ENCODE measurements at places on chromosomes 6 and 20. TPM values are rescaled to one million over a fixed set of nuclear protein-coding genes. Genes with fewer than 3 reads are reported as not detected.

- no peak for DNase-seq
These were observed 28.0 kb upstream of the SLCO4A1 start for GRCh38 chr20:62614085-62614960.

DNA sequence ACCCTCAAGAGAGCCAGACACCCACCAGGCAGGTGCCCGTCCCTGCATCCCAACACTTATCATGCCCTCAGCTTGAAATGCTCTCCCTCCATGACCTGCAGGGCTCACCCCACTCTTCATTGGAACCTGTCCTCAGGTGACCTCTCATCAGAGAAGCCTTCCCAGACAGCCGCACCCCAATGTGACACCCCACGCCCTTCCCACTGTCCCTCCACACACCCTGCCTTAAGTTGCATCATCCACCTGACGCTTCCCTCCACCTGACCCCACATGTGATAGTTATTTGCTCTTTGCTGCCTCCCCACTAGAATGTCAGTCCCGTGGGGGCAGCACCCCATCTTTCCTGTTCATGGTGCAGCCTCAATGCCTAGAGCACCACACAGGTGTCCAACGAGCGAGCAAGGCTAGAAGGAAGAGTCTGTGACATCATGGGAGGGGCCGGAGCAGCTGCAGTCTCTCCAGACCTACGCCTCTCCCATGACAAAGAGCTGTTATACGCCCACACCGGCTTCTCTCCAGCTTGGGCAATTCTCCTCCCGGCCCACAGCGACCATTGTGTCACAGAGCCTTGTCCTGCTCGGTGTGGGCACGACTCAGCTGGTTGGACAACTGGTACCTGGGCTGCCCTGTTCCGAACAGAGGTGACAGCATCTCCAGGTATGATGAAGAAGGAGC lies 58.2 kb downstream of the NFATC2 start:
- DNase-seq, result no peak

DNA sequence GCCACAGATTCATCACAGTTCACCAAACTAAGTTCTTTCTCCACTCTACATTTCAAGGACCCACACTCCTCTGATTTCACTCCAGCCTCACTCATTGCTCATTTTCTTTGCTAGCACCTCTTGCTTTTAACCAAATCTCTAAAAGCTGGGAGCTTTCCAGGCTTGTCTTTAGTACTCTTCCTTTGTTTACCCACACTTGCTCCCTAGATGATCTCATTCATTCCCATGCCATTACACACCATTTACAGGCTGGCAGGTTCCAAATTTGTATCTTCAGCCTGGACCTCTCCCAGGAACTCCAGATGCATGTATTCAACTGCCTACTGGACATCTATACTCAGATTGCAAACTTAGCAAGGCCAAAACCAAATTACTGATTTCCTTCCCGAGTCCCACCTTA lies 5.3 kb upstream of the GUCA1B start:
- DNase-seq, result peak; percentile 84

DNA sequence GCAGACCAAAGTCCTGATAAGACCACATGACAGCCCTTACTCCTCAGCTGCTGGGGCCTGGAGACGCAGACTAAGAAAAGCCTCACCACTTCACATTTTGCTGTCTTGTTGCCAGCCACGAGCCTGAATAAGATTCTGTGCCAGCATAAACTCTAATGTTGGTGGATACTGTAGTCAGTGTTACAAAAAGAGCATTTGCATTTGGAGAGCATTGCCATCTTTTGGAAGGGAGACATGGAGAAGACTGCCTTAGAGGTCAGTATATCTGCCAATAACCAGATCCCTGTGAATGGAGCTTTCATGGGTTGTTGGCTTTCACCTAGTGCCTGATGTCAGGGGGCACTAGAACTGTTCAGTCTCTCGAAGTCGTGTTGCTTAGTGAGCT lies 315.2 kb downstream of the ZFAND3 start:
- no peak for DNase-seq

GRCh38 chr6:167738386-167738785 lies 88.3 kb upstream of the AFDN start:
- no peak for DNase-seq

- DNase-seq, result no peak
These were observed 1333.5 kb downstream of the KHDRBS2 start for GRCh38 chr6:60952500-60952899.

The ZBTB12 gene
- total RNA-seq, result 1.2 TPM

The GABRR1 gene
- total RNA-seq, result not detected

The RAET1E gene
- total RNA-seq, result 1.3 TPM

The HRH3 gene
- not detected for total RNA-seq

The TSPO2 gene
- not detected for total RNA-seq

The SLC17A2 gene
- not detected for total RNA-seq

All from LHCN-M2 (cell line).